ENCODE measurements at places on chromosomes 7 and 10. TPM values are rescaled to one million over a fixed set of nuclear protein-coding genes. Genes with fewer than 3 reads are reported as not detected.

The OR2A42 gene
- total RNA-seq: not detected

The VWC2 gene
- not detected for total RNA-seq

The SMO gene
- total RNA-seq: 1.2 TPM

The CACNB2 gene
- total RNA-seq: 0.13 TPM

The LEP gene
- 0.46 TPM for total RNA-seq
